ENCODE measurements at places on chromosomes 5 and 9.

DNA sequence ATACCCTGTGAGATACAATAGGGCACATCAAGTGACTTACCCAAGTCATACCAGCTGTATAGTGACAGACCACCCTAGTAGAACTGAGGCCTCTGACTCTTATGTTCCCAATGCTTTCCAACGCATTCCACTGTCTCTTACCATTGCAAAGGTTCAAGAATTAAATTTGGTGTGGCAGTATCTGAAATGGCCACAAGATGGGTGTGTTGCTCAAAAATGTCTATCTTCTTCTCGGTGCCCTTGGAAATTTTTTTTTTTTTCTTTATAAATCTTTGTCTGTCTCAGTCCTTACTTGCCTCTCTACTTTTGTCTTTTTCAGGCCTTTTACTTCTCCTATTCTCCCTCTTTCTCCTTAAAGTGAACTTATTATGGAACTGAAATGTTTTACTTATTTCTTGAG is 48.4 kb downstream of the GPR21 start:
- no peak for DNase-seq

DNA sequence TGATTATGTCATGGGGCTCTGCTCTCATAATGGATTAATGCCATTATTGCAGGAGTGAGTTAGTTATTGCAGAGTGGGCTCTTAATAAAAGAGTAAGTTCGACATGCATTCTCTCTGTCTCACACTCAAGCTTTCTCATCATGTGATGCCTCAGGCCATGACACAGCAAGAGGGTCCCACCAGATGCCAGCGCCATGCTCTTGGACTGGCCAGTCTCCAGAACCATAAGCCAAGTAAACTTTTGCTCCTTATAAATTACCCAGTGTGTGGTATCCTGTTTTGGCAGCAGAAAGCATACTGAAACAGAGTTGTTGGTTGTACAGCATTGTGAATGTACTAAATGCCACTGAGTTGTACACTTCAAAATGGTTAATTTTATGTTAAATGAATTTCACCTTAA is 138.1 kb downstream of the MYO10 start:
- no peak for DNase-seq

DNA sequence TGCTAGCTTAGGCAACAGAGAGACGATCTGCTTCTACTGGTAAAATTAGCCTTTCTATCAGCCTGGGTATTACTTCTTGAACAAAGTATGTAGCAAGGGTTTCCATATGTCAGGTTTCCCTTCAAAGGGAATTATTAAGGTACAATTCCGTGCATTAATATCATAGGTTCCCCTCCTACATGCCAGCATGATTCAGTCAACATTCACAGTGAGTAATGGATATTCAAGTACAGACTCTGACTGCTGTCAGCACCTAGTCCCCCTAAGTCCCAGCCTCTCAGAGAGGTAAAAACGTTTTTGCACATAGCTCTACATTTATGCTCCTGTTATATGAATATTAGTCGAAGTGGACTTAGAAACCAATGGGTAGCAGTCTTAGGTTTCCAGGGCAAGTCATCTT is 322.4 kb upstream of the CCNG1 start:
- DNase-seq, result no peak

DNA sequence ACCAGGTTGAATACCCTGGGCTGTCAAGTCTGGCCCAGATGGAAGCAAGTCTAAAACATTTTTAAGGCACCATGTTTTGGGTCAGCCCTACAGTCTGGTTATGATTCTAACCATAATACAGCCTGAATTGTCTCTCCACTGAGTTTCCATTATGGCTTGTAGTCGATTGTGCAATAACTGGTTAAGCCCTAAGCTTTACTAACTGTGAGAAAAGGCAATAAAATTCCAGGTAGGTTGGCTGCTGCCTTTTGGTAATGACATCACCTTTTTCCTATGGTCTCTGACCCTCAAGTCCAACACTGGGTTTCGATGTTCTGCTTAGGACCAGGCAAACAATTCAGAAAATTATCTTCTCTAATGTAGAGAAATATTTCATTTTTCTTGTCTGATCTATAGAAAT is 243.3 kb downstream of the ACTL7B start:
- no peak for DNase-seq

GRCh38 chr9:133759146-133759900 is 21.2 kb upstream of the SARDH start:
- DNase-seq, result no peak

GRCh38 chr9:129701549-129701948 is 36.1 kb downstream of the PRRX2 start:
- no peak for DNase-seq

GRCh38 chr9:34380034-34380510 is 3.4 kb upstream of the MYORG start:
- DNase-seq, result no peak

DNA sequence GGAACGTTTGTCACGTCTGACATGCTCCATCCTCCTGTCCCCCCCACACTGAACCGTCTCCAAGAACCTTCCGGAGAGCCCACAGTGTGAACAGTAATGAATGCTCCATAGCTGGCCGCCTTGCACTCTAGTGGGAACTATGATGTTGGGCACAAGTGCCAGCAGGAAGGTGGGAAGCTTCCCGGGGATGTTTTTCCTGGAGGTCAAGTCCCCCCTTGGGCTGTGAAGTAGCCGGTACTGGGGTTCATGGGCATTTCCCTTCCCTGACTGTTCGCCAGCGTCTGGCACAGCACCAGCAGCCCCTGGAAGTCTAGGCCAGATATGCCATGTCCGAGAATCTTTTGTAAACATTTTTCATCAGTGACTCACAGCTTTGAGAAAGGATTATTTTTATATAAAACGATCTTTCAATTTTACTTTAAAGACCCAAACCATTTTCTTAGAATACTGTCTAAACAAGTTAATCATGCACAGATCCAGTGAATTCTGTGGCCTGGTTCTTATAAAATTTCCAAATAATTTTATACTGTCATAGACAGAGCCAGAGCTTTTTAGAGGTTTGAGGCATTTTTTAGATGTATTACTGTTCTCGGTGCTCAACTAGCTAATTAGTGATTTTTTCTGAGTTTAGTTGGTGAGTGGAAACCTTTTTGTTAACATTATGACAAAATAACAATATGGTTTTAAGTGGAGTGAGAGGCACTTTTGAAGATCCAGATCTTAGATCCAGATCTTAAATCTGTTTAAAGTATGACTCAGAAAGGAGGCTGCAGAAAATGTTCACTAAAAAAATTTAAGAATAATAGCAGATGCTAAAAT is 11.6 kb downstream of the ABL1 start:
- DNase-seq, result no peak

DNA sequence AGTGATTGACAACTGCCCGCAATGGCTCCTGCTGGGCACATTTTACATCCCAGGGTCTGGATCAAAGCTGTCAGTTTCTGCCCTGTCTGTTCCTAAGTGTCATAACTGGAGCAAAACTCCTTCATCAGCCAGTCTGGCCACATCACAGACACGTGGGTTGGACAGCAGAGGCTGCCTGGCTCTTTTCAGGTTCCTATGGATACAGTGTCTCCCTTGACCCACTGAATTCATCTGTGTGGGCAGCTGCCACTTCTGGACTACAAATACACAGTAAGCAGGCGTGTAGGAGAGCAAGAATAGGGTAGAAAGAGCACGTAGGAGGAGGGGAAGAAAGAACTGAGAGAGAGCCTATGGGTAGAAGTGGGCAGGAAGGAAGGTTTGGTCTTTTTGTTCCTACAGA is 238.0 kb downstream of the ENC1 start:
- DNase-seq, result no peak

- DNase-seq, result no peak
Observed at GRCh38 chr9:93684161-93684765, 107.9 kb downstream of the PHF2 start.

DNA sequence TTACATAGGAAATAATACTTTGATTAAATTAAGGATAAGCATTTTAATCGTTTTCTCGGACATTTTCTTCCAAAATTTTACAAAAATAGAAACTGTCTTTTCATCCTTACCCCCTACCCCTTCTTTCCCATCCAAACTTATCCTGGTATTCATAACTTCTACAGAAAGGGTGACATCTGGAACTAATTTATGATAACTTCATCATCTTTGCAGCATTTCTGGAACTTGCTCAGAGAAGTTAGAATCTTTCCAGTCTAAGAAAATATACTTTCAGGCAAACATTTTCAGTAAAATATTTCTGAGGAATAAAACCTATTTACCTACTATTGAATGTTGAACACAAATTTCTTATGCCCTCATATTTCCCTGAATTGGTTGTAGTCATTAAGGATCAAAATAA is 309.0 kb downstream of the MAN2A1 start:
- no peak for DNase-seq

- DNase-seq, result no peak
Observed at GRCh38 chr5:121138495-121138907, 674.4 kb downstream of the PRR16 start.

Data from activated CD8-positive, alpha-beta memory T cell treated with anti-CD3 and anti-CD28 coated beads for 4 hours (primary cell).